ENCODE measurements at places on chromosomes 1 and 21.

- DNase-seq = no peak
Measured at GRCh38 chr1:109732390-109732881, 8.4 kb downstream of the GSTM3 start.

DNA sequence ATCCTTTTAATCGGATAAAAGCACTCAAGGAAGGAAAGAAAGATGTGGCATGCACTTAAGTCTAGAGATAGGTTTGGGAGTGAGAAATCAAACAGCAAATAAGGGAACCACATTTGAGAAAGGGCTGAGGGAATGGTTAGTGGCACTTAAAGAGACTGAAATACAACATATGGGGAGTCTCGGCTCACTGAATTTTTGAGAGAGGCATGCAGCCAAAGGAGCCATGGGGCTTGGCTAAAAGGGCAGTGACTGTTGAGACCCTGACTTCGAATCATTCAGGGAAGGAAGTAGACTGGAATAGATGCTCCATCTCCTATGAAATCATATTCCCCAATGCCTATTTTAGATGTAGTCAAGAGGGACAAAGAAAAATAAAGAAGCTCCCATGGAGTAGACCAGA lies 58.3 kb upstream of the HAO2 start:
- DNase-seq = no peak

DNA sequence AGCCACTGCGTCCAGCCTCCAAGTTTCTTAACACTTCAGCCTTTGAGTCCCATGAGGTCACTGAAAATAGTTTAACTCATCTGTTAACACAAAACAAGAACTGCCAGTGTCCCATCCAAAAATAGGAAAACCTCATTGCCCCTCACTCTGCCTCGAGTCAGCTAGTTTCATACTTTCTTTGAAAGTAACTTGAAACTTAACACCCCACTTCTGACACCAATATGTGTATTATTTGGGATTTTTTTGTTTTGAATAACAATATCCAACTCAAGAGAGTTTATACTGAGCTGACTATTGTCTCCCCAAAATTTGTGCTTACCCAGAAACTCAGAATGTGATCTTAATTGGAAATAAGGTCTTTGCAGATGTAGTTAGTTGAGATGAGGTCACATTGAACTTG lies 16.9 kb upstream of the PIK3CD start:
- no peak for DNase-seq

DNA sequence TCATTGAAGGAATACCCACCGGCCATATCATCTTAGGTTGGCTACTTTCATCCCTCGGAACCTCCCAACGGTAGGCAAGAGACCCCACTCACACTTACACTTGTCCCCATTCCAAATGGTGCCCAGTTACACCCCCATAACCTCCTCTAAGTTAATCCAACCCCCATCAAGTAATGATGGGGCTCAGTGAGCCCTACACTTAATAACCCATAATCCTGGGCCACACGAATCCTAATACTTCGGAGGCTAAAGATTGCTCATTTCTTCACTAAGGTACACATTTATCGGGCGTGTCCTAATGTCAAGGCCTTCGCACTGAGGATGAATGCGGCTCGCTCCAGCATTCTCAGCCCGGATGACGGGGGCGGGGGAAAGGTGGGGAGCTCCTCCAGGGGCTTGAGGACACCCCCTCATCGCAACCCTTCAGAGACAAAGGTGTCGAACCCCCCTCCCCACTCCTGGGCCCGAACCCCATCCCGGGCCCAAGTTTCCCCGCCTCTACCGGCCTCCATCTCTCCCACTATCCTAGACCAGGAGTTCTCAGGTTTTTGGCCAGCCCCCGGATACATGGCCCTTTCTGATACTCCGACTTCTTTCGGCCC lies 435 bp downstream of the ILF2 start:
- no peak for DNase-seq

DNA sequence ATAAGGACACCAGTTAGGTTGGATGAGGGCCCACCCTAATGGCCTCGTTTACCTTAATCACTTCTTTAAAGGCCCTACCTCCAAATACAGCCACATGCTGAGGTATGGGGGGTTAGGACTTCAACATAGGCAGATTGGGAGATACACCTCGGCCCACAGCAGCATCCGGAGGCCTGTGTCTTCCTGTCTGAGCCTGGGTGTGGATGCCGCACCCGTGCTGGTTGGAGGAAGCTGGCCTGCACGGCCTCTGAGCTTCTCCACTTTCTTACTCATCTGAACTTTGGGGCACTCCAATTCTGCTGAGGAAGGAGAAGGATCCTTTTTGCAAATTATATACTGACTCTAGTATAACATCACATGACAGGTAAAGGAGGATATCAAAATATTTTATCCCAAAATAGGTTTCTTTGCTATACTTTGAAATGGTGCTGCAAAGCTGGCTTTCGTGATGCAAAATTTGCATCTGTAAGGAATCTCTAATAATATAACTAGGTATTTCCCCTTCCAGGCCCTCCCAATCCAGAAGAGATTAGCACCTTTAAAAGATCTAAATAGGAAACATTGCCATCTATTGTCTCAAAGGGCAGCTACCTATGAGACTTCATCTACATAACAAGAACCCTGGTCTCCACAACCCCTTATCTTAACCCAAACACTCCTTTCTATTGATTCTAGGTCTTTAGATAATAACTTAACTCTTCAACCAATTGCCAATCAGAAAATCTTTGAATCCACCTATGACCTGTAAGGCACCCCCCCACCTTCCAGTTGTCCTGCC lies 247.6 kb downstream of the KCNJ6 start:
- DNase-seq = no peak

- DNase-seq = no peak
Measured at GRCh38 chr1:175792136-175792535, 48.7 kb upstream of the TNR start.

GRCh38 chr1:9890224-9890731 lies 19.8 kb downstream of the CTNNBIP1 start:
- peak; percentile 69 for DNase-seq

GRCh38 chr1:110123224-110123623 lies 11.0 kb downstream of the UBL4B start:
- no peak for DNase-seq

DNA sequence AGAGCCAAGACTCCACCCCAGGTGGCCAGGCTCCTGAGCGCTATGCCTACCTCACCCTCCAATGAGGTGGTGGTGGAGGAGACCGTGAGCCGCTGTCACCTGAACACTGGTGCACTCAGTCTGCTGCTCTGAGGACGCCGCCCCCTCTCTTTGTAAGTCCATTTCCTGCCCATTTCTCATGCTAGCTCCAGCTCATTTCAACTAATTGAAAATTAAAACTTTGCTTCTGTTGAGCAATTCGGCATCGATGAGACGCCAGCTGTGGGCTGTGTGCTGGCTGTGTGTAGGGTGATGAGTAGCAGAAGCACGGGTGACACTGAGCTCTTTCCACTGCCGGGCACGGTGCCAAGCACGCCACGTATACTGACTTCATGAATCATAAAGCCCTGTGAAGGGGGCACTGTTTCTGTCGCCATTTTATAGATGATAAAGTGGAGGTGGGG lies 11.2 kb downstream of the TNFRSF1B start:
- DNase-seq = no peak

- no peak for DNase-seq
Measured at GRCh38 chr21:16577975-16578374, 848.2 kb downstream of the USP25 start.

DNA sequence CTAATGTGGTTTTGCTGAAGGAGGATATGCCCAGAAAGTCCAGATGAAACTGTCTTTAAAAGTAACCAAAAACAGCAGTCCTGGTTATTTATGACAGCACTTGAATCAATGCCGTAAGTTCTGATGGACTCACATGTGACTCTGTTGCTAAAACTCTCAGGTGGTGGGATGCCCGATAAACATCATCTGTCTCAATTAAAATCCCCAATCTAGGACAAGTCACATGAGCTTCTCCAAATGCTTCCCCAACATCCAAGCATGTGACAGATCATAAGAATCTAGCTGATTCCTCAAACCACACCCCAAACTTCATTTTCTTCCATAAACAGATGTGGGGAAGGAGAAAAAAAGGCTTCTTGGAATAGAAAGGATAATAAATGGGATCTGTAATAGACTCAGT lies 786 bp upstream of the CTSK start:
- DNase-seq = no peak

- no peak for DNase-seq
Measured at GRCh38 chr1:89753761-89754160, 67.1 kb upstream of the LRRC8D start.

- no peak for DNase-seq
Measured at GRCh38 chr1:11882814-11883538, 24.2 kb upstream of the NPPB start.

DNA sequence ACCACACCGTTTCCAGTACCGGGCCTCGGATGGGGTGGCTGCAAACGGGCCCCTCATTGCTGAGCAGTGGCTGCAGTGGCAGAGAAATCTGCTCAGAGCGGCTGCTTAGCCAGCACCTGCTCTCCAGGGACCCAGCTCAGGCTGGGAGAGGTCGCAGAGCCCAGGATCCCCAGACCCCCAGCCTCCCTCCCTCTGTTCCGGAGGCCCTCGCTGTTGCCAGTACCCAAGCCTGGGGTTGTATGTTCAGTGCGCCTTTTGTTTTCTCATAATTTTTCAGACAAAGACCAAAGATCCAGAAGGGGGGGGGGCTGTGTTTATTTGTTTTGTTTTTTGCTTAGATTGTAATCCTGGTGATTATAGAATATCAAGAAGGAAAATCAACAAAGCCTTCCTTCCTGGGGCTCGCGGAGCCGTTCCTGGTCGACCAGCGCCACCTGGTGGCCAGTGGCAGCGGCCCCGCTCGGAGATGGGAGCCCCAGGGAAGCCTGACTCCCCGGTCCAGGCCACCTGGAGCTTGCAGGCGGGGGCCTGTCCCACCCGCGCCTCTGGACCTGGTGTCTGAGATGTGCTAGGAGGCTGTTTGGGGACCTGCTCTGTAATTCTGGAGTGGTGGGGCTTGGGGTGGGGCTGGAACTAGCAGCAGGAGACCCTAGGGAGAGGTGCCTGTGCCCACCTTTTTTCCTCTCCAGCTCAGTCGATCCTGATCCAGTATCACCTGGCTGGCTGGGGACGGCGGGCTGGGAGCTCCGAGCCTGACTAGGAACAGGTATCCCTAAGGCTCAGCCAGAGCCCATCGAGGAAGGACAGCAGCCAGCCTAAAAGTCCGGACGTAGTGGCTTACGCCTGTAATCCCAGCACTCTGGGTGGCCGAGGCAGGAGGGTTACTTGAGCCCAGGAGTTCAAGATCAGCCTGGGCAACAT lies 123.9 kb upstream of the VAMP3 start:
- peak; percentile 50 for DNase-seq

DNA sequence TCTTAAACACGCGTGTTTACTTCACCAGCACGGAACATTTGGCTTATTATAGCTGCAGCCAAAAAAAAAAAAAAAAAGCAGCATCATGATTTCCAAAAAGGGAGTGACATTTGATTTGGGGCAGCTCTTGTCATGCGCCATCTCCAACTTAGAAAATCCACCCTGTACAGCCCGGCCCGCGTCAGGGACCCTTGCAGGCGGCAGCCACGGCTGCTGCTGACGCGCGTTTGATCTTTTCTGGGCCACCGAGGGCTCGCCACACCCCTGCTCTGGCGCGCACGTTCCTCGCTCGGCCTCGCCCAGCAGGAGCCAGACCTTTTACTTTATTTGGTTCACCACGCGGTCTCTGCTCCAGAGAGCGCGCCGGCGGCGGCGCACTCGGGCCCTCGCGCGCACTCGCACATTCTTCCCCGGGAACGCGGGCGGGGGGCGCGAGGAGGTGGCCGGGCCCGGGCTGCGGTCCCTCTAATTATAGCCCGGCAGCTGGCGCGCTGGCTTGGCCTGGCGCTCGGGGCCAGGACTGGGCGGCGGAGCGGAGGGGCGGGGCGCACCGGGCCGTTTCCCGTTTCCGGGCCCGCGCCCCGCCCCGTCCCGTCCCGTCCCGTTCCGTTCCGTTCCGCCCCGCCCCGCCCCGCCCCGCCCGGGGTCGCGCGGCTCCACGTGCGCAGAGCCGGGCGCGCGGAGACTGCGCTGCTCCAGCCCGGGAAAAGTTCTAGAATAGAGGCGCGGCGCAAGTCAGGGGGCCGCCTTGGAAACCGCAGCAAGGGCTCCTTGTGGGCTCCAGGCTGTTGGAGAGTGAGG lies 10.2 kb downstream of the IRF2BP2 start:
- DNase-seq = peak; percentile 91

DNA sequence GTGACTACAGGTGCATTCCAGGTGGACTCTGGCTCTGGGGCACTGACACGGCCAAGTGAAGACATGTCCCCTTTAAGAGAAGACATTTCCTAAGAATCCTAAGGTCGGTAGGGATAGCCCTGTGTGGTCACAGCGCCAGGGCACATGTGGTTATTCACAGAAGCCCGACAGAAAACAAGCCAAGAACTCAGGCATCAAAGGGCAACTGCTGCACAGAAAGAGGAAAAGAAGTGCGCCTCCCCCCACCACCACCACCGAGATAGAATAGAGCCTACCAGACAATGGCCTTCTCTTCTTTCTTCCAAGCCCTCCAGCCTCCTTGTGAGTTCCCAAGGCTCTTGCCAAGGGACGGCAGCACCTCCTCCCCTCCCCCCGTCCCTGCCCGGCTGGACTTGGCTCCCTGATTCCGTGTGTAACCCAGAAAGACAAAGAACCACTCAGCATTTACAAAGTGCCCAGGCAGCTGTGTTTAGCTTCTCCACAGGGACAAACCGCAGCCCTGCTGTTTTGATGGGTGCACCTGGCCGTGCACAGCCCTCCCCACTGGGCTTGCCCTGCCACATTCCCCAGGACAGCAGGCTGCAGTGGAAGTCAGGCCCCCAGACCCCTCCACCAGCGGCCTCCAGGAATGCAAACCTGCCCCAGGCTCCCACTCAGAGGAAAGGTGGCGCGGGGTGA lies 30.2 kb downstream of the TMPRSS2 start:
- no peak for DNase-seq

GRCh38 chr1:15757575-15758342 lies 836 bp upstream of the FBLIM1 start:
- no peak for DNase-seq

GRCh38 chr1:69312055-69312732 lies 255.5 kb upstream of the LRRC7 start:
- no peak for DNase-seq

DNA sequence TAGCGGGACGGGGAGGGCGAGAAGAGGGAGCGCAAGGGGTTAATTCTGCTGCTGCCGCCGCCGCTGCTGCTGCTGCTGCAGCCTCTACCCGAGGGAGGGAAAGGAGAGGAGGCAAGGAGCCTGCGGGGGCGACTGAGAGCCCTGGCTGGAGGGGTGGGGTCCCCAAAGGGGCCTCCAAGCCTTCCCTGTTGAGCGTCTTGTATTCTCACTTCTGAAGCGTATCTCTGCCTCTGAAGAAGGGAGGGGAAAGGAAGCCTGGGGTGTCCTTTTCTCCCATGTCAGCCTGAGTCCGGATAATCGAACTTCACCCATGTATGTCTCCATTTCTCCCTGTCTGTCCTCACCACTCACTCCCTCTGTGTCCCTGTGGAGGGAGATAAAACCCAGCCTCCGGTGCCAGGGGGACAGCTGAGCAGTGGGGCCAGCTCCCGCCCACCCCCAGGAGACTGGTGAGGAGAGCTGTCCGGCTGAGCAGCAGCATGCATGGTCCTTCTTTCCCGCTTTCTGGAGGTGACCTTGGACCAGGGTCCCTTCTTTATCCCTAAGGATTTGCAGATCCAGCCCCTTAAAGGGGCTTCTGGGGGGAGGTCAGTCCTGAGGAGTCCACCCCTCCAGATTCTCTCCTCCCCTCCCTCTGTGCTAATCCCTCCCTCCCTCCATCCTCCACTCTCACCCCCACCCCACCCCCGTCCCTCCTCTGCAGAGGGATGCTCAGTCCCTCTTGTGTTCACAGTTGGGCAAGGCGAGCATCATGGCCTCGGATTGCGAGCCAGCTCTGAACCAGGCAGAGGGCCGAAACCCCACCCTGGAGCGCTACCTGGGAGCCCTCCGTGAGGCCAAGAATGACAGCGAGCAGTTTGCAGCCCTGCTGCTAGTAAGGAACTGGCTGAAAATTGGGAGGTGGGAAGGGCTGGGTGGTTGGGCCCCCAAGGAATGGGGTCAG lies 1.0 kb downstream of the NCDN start:
- DNase-seq = no peak

GRCh38 chr1:198472119-198472518 lies 68.4 kb downstream of the ATP6V1G3 start:
- no peak for DNase-seq
